Choroid plexus epithelial cell (primary cell): ENCODE measurements at places on chromosomes 12 and 14.

DNA sequence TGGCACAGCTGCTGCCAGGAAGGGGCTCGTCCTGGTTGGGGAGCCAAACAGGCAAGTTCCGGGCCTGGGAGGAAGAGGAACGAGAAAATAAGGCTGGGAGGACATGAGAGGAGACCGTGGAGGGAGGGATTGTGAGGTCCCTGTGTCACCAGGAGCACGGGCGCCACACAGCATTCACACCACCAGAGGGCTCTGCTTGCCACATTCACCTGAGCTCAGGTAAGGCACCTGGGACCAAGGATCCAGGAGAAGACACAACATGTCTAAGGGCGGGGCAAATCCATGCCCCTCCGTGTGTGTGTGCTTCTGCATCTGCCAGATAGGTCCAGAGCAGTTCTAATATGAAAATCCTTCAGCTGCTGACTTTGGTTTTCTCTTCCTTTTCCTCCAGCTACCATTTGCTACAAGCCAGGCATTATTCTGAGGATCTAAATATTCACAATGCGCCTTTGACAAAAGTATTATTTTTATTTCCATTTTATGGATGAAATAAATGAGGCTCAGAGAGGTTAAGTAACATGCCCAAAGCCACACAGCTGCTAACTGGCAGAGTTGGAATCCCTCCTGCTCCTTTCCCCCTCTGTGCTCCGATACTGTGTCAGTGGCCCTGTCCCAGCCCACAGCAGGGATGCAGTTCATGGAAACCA, 14.6 kb downstream of the RAPGEF3 start:
- DNase-seq, result no peak

- DNase-seq, result no peak
Measured at GRCh38 chr14:89370781-89371180, 46.3 kb downstream of the FOXN3 start.

DNA sequence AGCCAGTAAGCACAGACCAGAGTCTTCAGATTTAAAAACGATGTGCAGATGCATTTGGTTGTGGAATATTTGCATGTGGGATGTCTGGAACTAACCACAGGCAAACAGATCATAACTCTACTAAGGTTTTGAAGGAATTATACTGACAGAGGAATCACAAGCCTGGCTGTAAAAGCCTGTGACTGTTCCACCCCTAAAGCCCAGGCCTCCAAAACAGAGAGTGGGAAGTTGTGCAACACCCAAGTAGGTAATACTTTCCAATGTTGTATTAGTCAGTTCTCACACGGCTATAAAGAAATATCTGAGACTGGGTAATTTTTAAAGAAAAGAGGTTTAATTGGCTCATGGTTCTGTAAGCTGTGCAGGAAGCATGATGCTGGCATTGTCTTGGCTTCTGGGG, 68.1 kb upstream of the DCD start:
- no peak for DNase-seq

DNA sequence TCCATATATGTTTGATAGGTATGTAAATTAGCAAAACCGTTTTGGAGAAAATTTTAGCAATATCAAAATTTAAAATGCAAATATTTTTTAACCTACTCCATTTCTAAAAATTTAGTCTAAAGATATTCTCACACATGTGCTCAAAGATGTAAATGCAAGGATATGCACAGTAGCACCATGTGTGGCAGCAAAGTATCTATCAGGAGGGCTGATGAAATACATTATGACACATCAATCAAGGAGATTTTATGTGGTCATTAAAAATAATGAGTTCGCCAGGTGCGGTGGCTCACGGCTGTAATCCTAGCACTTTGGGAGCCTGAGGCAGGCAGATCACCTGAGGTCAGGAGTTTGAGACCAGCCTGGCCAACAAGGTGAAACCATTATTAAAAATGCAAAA, 8.0 kb upstream of the C1R start:
- no peak for DNase-seq

DNA sequence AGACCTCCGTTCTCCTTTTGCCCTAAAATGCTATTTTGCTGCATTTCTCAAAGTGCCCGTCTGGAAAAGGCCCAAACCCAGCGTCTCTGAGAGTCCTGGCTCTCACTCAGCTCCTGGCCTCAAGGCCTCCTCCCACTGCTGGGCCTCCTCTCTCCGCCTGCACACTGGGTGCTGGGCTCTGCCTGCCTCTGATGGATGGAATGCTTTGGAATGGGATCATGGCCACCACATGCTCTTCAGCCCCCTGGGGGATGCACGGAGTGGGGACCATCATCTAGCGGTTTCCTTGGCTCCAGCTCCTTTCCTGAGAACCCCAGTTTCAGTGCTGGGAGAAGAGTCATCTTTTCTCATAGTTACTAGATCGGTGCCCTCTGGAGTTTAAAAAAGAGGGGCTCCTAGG, 65.2 kb downstream of the KDM2B start:
- no peak for DNase-seq

DNA sequence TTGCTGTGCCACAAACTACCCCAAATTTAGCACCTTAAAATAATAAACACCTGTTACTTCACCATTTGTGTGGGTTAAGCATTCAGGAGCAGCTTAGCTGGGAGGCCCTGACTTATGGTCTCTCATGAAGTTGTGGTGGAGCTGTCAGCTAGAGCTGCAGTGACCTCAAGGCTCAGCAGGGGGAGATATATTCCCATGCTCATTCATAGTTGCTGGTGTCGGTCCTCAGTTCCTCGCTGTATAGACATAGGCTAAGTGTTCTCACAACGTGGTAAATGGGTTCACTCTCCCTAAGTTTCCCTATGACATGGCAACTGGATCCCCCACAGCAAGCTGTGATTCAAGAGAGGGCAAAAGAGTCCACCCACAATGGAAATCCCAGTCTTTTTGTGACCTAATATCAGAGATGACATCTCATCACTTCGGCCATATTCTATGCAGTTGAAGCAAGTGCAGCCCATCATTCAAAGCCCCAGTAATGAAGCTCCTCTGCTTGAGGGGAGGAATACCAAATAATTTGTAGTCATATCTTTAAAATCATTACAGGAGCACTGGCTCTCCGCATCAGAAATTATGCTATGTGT, 41.1 kb downstream of the PRB3 start:
- DNase-seq, result peak; percentile 83

- DNase-seq, result peak; percentile 55
Measured at GRCh38 chr14:95389471-95390011, 69.8 kb upstream of the CLMN start.

GRCh38 chr12:114662512-114663177, 21.3 kb downstream of the TBX3 start:
- DNase-seq, result peak; percentile 90

DNA sequence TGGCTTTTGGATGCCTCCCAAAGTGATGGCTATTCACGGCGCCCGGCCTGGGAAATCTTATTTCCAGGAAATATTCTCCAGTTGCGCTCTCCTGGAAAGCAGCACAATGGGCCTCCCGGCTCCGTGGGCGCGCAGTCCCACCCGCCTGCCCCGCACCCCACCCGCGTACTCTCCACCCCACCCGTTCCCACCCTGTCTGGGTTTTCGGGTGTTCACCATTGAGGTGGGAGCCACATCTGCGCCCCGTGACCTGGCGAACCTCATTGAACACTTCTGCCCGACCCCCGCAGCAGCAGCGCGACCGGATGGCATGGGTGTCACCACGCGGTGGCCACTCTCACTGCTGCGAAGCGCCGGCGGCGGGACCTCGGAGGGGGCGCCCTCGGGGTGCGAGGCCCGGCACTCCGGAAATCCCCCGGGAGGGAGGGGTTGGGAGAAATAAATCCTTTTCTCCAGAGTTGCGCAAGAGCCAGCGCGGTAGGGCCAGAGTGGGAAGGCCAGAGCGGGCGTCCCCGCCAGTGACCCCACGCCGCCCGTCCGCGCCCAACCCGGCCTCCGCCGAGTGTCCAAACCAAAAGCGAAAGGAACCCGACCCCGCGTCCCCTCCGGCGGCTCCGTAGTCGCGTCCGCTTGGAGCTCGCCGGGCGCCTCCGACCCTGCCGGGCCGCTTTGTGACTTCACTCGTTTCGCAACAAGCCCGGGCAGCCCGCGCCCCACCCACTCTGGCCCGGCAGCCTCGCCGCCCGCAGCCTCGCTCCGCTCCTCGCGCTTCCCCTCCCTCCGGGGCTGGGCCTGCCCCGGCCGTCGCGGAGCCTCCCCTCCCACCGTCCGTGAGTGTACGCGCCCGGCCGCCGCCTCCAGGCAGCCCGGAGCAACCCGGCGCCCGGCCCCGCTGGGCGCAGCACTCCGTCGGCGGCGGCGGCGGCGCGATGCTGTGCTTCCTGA, at the start of gene DRAM1:
DRAM1 (plus strand) TSS at position 720 of the 945 bp plus-strand sequence; CDS start at position 930, 210 bp downstream.
- DNase-seq, result peak; percentile 95

DNA sequence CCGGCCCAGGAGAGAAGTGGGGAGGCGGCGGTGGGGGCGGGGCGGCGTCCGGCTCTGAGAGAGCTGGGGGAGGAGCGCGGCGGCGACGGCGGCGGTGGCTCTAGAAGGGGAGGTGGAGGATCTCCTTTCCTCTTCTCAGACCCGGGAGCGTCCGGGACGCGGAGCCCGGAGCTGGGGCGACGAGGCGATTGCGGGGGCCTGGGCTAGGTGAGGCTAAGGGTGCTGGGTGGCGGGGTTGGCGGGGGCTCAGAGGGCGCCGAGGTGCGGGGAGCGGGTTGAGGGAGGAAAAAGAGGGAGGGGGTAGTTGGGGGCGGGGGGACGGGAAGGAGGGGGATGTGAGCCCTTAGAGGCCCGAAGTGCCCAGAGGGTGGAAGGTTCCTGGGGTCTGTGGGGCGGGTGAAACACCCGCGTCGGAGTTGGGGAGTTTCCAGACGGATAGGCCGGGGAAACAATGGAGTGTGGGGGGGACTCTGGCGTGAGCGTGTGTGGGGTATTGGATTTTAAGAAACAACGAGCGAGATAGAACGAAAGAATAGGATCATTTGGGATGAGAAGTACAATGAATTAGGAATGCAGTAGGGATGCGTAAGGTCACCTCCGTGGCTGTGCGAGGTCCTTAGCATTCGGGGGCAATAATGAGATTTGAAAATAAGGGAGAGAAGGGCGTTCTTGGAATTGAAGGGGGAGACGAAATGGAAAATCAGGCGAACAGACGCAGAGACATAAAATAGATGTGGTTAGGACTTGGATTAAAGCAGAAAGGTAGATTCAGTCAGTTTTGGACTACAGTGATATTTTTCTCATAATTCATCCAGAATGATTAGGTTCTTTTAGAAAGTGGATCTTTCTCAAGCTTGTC, at the start of gene SPATS2:
SPATS2 (plus strand) TSS at position 82 of the 859 bp plus-strand sequence. CDS start 93,551 bp downstream, outside the sequence.
- peak; percentile 38 for DNase-seq

GRCh38 chr14:87896393-87897380, 96.3 kb downstream of the GALC start:
- DNase-seq, result peak; percentile 72

DNA sequence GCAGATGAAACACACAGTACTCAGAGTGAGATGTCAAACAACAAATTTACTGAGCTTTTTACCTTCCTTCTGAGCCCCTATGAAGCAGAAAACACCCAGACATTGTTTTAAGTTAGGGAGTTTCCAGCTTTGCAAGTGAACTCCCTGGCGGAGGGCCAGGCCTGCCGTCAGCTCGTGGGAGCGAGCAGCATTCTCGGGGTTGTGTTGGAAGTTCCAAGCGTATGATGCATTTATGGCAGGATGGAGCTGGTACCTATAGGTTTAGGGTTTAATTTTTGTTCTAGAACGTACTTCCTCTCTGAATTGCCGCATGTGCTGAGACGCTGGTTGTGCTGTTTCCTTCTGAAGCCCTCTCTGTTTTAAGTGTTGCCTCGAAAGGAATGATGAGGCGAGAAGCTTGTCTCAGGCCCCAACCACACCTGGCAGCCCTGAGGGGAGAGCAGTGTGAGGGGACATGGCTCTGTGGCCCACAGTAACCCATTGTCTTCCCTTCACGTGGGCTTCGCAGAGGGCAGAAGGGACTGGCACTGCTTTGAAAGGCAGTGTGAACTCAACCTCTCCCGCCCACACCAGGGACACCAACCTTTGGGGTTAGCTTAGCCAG, 76.6 kb downstream of the SSPN start:
- peak; percentile 97 for DNase-seq

DNA sequence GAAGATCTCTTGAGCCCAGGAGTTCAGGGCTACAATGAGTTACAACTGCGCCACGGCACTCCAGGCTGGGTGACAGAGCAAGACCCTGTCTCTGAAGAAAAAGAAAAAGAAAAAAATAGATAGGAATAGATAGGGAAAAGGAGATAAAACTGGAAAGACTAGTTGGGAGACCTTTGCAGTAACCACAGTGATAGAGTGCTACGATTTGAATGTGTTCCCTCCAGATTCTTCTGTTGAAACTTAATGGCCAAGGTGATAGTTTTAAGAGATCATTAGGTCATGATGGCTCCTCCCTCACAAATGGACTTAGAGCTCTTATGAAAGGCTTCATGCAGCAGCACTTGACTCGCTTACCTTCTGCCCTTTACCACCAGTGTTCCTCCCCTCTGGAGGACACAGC, 13.5 kb upstream of the ATF1 start:
- DNase-seq, result no peak

GRCh38 chr12:54390668-54391551, 6.4 kb upstream of the ZNF385A start:
- DNase-seq, result peak; percentile 23

- no peak for DNase-seq
Measured at GRCh38 chr12:9718968-9719367, 13.9 kb downstream of the CLECL1 start.

- no peak for DNase-seq
Measured at GRCh38 chr12:128323145-128323920, 56.4 kb downstream of the TMEM132C start.

DNA sequence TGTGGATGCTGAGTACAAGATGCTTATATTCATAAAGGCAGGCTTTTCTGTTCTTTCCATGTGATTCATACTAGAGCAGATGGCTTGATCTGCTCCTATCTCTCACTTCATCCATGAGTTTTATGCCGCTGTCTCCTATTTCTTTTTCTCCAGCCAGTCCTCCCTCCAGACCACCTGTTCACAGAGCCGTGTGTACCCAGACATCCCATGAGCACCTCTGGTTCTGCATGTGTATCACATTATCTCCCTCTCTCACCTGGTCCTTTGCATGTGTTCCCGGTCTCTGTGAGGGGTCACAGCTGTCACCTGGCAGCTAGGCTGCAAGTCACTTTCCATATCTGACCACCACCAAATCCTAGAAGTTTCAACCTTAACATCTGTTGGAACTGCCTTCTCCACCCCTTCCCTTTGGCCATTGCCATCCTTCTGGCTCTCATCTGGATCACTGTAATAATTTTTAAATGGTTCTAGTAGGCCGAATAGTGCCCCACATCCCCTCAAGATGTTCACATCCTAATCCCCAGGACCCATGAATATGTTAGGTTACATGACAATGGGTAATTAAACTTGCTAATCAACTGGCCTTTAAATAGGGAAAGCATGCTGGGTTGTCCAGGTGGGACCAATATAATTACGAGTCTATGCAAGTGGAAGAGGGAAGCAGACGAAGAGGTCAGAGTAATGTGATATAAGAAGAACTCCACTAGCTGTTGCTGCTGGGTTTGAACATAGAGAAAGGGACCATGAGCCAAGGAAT, 168.1 kb downstream of the SNAPC1 start:
- DNase-seq, result no peak
